Stimulated activated CD4-positive, alpha-beta T cell treated with anti-CD3 and anti-CD28 coated beads, Interleukin-1b, Interleukin-23, amount 100 ng/mL, for 1 hour (primary cell): ENCODE measurements at places on chromosomes 2 and 18.

- DNase-seq = no peak
Measured at GRCh38 chr18:1252936-1253335, 348.3 kb downstream of the ADCYAP1 start.

DNA sequence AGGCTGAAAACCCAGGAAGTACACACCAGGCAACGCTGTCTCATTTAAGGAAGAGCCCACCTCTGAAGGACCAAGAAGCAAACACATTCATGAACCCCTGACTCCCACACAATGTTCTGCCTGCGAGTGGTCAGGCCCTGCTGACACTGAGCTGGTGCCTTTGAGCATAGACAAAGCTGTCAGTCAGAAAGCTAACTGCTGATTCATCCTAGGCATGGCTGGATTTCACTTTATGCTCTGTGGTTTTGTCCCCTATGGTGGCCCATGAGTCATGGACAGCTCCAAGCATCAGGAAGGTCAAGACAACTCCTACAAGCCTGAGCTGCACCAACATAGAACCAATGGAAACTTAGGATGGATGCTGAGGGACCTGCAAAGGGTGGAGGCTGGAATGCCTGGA lies 78.9 kb downstream of the UXS1 start:
- no peak for DNase-seq

DNA sequence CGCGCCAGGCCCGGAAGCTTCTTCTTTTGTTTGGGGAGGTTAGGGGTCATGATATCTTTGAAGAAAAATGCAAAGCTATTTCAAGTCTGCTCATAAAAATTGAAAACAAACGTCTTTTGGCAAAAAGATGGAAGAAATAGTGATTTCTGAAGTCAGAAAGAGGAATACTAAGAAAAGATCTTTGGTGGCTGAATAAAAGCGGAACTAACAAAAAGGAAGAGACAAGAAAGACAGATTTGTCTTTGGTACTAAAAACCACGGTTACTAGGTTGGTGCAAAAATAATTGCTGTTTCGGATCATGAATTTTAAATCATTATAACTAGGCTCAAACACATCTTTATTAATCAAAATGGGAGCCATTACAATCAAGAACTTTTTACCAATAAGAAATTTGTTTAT lies 164.6 kb upstream of the TRIB2 start:
- no peak for DNase-seq

DNA sequence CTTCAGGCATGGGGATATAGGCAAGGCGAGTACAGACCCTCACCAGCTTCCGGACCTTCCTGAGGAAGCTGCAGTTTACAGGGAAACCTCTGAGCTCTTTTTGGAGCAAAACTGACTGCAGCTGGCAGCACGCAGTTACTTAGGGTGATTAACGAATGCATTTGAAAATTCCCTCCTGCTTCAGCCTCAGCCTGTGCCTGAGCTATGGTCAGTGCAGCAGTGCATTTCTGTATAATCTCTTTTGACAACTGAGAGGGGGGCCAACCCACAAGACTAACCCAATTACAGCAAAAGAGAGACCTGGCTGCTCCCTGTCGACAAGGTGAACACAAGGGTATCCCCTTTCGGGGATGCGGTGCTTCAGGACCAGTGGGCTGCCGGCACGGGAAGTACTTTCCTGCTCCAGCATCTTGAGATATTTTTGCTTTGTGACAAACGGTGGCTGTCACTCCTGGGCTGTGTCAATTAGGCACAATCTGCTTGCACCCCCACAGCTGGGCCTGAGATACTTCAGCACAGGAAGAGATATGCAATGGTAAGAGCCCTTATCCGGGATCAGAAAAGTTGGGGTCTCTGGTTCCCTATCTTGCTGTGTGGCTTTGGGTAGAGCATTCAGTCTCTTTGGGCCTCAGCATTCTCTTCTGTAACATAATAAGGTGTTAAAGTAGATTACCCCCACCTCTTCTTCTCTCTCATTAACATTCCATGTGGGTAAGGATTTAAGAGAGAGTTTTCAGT lies 141.0 kb downstream of the TMEM17 start:
- no peak for DNase-seq

DNA sequence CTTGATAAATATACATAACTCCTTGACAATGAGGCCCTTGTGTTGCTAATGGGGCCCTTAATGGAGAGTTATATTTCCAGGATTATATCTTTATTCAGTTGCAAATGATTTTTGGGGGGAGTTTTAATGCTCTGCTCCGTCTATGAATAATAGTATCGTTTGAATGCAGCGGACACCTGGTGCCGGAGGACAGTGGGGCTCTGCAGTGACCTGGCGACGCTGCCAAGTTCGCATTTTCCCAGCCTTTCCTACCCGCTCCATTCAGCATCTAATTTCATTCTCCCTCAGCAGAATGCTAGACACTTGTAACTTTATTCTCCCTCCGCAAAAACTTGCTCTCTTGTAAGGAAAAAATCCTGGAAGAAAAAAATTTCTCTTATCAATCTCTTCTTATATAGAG lies 257.6 kb upstream of the SALL3 start:
- DNase-seq = no peak

DNA sequence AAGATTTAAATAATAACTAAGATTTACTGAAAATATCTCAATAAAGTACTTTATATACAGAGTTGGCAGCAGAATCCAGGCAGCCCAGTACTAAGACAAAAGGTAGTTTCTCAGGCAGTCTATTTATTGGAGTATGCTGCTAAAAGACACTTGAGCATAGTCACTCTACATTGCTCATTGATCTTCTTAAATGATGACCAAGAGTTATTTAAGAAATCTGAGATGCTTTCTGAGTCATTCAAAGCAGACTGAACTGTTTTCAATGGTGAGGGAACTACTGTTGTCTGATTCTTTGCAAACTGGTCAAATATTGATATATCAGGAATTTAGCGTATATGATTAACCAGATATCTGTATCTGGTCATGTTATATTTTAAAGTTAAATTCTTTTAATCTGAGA lies 133.6 kb downstream of the PHLPP1 start:
- no peak for DNase-seq

GRCh38 chr2:47006374-47007222 lies 91.0 kb upstream of the MCFD2 start:
- no peak for DNase-seq

- DNase-seq = no peak
Measured at GRCh38 chr2:46383113-46383395, 85.8 kb downstream of the EPAS1 start.

DNA sequence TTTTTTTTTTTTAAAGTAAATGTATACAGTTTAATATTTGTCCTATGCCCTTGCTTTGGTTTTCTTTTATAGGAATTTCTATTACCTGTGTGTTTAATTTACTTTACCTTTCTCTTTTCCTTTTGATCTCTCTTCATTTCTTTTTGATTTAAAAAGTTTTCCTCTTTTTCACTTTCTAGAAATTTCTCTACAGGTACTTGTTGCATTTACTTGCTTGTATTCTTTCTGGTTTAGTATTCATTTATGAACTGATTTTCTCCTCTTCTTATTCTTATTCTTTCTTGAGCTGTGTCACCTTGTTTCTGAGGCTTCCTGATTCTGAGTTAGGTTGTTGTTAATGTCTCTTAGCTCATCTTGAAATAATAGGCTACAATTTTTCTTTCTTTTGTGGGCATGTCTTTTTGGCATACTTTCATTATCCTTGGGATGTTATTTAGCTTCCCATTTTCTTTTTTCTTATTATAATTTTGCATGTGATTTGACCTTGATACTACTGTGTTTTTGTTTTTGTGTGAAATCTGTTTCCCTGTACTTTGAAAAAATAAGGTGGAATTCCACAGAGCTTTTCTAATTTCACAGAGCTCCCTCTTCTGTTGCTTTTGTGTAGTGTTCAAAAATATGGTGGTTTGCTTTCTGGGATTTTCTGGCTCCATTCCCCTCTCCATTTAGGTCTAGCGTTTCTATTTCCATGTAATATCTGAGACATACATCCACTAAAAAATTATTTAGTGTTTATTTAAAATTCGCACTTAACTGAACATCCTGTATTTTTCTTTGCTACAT lies 25.5 kb upstream of the ALMS1 start:
- no peak for DNase-seq

DNA sequence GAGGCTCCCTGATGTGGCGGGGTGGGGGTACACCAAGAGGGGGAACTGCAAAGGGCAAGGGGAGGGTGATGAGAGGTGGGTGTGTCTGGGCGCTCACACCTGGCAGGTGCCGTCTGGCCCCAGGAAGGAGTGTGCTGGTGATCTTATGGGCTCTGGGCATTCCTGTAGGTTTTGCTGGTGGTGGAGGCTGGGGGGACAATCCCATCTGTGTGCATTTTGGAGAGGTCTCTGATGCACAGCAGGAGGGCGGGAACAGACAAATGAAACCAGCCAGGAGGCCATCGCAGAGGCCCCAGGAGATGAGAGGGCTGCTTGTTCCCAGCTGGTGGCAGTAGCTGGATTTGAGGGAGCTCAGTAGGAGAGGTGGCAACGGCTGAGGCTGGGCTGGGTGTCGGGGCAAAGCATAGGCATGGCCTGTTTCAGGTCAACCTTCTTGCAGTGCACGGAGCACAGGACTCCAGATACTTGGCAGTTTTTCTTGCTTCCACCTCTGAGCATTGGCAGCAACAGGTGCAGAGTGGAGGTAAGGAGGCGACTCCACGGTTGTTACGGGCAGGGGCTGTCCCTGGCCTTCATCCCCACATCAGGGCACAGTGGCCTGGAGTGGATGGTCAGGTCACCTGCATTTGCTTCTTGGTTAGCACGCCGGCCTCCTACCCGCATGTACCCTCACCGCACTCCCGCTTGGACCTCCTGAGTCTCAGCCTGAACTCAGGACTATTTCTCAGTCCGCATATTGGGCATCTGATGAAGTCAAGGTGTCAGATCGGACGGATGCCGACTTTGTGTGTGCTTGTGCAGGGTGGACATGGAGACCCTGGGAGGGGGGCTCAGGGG lies 194.2 kb upstream of the HDAC4 start:
- no peak for DNase-seq

DNA sequence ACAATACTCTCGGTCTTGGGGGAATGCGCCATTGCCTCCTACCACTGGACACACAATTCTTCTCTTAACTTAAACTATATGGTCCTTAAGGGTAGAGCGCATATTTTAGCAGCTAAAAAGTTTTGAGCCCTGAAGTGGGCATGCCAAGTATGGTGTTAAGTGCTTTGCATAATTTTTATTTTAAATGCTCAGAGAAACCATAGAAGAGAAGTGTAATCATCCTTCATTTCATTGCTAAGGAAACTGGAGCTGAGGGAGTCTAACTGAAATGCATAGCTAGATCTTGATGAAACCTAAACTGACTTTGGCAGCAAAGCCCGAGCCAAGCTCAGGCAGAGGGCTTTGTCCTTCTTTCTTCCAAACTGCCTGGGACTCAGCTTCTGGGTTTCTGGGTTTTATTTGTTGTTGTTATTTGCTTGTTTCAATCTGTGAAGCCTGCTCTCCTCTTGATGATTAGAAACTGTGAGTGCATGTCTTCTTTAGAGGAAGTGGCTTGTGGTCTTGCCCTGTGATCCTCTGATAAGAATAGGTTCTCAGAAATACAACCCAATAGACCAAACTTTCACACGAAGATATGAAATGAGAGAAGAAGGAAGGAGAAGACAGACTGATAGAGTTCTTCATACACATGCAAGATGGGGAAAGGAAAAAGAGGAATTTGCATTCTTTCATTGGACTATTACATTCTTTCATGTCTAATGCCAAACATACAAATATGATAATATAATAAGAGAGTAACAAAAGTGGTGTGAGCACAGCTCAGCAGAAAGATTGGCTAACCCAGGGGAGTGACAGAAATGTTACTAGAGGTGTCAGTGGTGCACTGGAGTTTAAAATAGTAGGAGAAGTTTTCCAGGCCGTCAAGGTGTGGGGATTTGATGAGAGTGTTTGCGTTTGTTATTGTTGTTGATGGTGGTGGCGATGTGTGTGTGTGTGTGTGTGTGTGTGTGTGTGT lies 7.5 kb upstream of the RNF144A start:
- DNase-seq = no peak

GRCh38 chr2:6073191-6074088 lies 381.3 kb downstream of the SOX11 start:
- DNase-seq = no peak

GRCh38 chr18:62327977-62328376 lies 2.9 kb downstream of the TNFRSF11A start:
- DNase-seq = no peak

DNA sequence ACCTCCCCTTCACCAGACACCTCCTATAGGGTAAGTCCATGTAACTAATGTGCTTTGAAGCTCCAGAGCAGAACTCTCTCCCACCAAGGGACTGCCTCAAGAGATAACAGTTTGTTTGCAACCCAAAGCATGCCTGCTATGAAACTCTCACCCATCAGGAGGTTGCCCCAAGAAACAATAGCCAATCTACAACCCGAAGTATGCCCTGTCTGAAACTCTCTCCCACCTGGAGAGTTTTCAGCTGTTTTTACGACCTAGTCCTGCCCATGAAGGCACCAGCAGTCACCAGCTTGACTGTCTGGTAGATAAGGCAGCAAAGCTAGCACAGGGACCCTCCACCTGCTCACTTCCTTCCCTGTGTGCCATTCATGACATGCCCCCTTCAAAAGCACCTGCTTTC lies 533.9 kb upstream of the CRIM1 start:
- DNase-seq = no peak

GRCh38 chr2:231720987-231721966 lies 13.0 kb downstream of the PTMA start:
- no peak for DNase-seq

DNA sequence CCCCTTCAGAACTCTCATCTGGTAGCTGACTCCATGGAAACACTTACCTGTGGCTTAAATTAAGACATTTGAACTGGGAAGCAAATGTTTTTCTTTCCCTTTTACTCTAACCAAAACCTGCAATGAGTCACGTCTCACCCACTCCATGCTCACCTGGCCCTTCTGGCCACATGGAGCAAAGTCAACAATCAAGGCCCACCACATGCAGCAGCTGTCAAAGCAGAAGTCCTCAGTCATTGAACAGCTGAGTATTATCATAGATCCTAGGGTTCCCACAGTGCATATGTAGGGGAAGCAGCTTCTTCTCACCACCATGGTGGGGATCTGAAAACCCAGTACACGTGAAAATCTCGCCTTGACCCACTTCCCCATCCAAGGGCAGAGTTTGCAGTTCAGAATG lies 12.3 kb upstream of the MEP1B start:
- no peak for DNase-seq

- DNase-seq = no peak
Measured at GRCh38 chr2:118686346-118686745, 161.1 kb downstream of the EN1 start.

DNA sequence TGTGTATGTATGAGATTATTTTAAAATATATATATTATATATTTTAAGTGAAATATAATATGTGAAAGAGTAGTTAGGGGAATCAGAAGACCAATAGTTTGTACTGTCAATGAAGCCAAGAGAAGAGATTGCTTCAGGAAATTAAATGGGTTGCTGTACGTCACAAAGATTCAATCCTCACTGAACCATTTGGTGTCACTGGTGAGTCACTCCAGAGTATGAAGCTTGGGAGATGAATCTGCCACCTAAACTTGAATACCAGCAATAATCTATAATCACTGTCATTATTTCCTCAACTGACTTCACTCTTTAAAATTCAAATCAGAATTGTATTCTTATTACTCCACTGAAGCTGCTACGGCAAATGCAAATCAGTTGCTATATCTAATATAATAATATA lies 41.9 kb upstream of the SCN9A start:
- DNase-seq = no peak
